GM23248 (cell line): ENCODE measurements at places on chromosomes 5 and 9.

DNA sequence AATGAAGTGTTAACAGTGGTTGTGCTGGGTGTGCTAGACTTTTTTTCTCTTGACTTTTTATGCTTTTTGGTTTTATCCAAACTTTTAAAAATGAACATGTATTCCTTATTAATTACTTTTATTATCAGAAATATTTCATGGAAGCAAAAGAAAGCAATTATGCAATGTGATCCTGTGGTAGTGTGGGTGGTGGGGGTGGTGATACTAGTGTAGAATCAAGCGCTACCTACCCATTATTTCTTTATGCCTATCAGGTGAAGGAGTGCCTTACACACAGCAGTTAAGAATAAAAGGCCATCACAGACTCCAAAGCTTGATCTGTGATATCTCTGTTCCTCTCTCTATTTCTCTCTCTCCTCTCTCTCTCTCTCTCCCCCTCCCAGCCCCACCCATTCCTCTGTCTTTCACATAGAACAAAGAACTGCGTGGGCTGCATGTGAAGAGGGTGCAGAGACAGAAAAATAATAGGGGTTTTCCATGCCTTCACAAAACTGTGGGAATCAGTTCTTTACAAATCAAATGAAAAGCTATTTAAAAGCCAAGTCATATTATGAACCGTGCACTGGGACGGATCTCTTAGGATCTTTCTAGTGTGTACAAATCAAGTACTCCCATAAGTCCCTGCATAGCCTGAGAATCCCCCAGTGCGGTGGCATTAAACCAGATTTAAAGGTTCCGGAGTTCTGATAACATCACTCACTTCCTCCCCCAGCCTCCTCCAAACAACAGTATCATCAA is 351.2 kb downstream of the RAB3C start:
- no peak for DNase-seq

DNA sequence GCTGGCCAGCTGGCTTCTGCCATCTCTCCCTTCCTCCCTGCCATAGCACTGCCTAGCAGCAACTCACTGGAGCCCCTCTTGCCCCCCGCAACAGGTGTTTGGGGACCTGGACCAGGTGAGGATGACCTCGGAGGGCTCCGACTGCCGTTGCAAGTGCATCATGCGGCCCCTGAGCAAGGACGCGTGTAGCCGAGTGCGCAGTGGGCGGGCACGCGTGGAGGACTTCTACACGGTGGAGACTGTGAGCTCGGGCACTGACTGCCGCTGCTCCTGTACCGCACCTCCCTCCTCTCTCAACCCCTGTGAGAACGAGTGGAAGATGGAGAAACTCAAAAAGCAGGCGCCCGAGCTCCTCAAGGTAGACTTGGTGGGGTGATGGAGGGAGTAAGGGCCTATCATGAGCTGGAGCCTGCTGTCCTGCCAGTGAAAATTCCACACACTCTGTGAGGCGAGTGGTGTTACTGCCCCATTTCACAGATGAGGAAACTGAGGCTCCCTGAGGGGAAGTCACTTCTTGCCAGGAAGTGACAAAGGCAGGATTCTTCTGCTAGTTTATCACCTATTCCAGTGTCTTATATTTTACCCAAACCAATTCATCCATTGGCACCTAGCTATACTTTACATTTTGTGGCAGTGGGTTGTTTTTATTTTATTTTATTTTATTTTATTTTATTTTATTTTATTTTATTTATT is 10.1 kb downstream of the OLFML2A start:
- no peak for DNase-seq

- DNase-seq: peak; percentile 89
Observed at GRCh38 chr9:91817493-91818224, 132.4 kb downstream of the ROR2 start.

- peak; percentile 56 for DNase-seq
Observed at GRCh38 chr5:39521940-39522590, 97.3 kb upstream of the DAB2 start.

DNA sequence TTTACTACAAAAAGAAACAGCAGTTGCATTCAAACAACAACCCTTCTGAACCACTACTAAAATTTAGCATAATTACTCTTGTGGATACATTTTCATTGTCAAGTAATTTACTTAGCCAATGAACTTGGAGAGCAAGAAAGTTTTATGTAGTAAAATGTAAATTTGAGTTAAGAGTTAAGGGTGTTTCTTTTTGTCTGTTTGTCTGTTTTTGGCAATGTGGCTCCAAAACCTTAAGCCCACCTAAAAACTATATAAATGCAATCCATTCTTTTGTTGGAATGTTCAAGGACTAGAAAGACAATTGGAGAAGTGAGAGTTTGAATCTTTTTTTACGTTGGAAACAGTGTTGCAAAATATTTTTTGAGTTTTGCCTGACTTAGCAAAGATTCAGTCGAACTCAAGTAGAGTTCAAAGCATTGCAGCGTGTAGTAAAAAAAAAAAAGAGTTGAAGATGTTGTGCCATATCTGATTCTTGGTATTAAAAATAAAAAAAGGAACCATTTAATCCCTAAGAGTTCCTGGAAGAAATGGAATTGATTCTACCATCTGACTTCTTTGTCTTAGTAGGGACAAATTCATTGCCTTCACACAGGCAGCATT is 867 bp downstream of the SYK start:
- no peak for DNase-seq

DNA sequence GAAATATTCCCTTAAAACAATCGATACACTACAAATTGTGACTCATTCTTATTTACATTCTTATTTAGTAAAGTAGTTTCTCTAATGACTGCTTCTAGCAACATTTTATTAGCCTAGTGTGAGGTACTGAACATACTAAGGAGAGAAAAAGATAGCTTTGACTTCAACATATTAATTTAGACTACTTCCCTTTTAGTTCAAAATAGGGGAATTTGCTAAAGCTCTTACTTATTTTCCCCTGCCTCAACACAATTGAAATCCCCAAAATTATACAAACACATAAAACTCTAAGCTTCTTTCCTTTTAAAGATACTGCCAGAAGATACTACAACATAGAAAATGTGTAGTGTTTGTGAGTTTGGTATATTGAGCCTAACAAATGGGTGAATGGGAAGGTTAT is 55.2 kb downstream of the ANXA1 start:
- no peak for DNase-seq

DNA sequence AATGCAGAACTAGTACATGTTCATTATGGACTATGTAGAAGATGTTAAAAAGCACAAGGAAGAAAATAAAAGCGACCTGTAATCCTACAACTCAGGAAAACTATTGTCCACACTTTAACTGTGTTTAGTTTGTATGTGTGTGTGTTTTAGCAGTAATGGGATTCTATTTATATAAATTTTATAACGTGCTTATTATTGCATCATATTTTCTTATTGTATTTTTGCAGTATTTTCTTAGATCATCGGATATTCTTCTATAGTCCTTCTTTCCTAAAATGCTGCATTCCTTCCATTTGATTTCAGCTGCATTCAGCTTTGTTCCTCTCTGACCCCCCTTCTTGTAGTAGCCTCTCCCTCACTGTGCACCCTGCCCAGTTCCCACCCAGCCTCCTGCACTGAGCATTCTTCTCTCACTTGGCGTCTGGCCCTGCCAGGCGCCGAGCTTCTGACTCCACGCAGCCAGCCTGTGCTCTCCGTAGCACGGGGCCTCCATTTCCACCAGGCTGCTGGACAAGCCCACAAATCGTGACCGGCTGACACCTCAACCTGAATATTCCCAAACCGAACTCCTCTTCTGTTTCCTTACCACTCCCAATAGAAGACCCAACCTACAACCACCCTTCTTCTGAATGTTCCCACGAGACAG is 39.9 kb downstream of the MVB12B start:
- DNase-seq: peak; percentile 48

DNA sequence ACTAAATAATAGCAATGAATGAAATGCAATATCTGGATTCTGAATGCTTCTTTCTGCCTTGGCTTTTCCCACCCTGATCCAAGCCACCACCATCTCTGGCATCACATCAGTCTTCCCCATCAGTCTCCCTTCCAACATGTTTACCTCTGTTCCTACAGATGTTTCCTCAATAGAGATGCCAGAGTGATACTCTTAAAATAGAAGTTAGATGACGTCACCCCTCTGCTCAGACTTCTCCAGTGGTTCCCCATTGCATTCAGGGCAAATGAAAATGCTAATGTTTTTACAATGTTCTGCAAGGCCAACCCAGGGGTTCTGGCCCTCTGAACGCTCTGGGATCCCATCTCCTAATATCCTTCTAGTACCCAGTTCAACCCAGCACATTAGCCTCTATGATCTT is 305.8 kb downstream of the TRIM32 start:
- peak; percentile 15 for DNase-seq
